Urinary bladder (tissue), 4 donors: ENCODE measurements at places on chromosomes 13 and 19. TPM values are rescaled to one million over a fixed set of nuclear protein-coding genes. Genes with fewer than 3 reads are reported as not detected.

The DCLK1 gene
- 89.1 TPM for total RNA-seq

The CTXN1 gene
- total RNA-seq = 0.63 TPM

GRCh38 chr19:38252941-38253691 lies 3.1 kb downstream of the PPP1R14A start:
- no peak for DNase-seq

GRCh38 chr19:49348305-49349189 lies 13.3 kb downstream of the CD37 start:
- no peak for DNase-seq

DNA sequence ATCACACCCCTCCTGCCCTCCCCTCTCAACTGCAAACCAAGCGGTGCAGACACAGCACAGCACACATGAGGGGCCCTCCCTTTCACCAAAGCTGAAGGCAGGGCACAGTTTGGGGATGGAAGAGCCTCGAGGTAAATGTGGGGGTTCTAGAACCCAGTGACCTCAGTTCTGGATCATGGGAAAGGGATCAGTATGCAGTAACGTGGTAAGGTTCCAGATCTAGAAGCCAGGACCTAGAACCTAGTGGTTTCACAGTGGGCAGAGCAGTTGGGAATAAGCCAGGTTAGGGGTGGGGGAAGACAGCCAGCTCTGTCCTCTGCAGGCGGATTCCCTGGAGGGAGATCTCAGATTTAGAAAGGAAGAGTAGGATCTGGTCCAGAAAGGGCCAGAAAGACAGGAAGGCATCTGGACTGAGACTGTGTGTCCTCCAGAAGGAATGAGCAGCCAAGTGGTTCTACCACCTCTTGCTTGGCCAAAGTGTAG lies 3.1 kb downstream of the FTL start:
- DNase-seq = no peak

GRCh38 chr13:39604756-39605155 lies 1.8 kb upstream of the LHFPL6 start:
- no peak for DNase-seq

DNA sequence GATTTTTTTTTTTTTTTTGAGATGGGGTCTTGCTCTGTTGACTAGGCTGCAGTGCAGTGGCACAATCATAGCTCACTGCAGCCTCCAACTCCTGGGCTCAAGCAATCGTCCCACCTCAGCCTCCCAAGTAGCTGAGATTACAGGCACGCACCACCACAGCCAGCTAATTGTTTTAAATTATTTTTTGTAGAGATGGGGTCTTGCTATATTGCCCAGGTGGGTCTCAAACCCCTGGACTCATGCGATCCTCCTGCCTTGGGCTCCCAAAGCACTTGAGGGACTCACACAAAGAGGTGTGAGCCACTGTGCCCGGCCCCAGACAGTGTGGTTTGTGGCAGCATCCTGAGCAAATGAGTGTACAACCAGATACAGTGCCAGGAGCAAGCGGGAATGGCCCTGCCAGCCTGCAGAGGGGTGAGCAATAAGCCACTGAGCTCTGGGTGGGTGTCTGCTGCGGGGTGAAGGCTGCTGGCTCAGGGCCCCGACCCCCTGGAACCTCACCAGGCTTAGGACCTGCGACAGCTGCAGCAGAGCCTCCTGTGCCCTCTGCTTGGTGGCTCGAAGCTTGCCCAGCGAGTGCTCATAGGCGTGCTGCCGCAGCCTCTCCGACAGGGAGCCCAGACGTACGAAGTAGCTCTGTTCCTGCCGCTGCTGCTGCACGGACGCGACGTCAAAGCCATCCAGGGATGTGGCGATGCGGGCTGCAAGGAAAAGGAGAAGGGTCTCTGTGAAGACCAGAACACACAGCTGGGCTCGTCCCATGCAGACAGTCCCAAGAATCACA lies 15.9 kb upstream of the TICAM1 start:
- DNase-seq = no peak

DNA sequence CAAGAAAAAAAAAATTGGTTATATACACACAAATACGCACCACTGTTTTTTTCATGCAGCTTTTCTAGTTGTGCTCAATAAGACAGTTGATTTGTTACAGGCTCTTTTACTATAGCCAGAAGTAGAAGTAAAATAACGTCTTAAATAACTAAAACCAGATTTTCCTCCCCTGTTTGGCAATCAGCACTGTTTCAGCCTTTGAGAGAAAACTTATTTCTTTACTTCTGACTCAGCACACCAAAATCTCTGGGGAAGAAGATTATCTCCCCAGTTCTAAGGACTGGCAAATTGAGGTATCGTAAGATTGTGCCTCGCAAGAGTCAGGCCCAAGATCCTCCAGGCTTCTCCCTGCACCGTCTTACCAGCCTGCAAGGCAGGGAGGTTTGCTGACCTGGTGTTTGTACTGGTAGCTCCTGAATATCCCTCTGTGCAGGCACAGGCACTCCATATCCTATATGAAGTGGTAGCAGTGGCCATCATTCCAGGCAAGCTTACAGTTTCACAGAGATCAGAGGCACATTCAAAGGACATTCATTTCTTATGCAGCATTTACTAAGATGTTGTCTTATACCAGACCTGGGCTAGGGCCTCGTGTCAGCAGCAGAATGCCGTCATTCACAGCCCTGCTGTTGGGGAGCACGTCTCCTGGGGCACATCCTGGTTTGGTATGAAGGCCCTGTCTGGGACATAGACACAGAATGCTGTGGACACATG lies 268.2 kb downstream of the ZNF536 start:
- DNase-seq = no peak
